ENCODE measurements at places on chromosomes 4 and X.
A peak's percentile ranks its signal among the peaks of the same experiment; 100 is the strongest.

DNA sequence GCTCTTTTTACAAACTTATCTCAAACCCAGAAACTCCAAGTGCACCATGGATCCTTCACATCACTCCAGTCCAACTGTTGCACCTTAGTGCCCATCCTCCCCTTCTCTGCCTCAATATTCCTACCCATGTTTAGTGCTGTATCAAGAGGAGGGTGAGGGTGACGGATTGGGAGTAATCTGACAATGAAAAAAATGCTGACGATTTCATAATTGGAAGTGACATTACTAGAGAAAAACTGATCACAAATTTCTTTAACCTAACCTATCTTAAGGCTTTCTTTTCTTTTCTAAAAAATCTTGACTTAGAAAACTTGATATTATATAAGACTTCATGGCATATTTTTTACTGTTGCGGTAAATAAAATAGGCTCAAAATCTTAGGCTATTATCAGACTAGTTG is 1.5 kb upstream of the DCAF12L2 start:
- DNase-seq: no peak

GRCh38 chr4:5066101-5066500 is 14.8 kb downstream of the STK32B start:
- DNase-seq: no peak

GRCh38 chr4:40289366-40290188 is 45.6 kb upstream of the CHRNA9 start:
- DNase-seq: peak; percentile 38

GRCh38 chr4:184959309-184959708 is 59.0 kb upstream of the HELT start:
- no peak for DNase-seq

GRCh38 chr4:19927381-19927780 is 324.3 kb upstream of the SLIT2 start:
- no peak for DNase-seq

DNA sequence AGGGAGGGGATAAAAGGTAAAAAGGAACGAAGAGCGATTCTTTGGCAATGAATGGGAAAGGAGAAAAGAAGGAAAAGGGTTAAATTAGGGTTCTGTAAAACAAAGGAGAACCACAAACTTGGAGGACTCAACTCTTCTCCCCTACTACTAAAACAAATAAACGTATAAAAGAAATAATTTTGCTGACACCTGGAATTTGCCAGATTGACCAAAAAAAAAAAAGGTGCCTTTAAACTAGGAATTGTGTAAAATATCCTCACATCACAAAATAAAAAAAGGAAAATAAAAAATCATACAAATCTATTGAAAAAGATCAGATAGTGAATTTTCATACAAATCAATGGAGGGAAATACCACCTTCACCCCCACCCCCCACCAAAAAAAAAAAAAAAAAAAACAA is 129.3 kb downstream of the BMPR1B start:
- DNase-seq: no peak

DNA sequence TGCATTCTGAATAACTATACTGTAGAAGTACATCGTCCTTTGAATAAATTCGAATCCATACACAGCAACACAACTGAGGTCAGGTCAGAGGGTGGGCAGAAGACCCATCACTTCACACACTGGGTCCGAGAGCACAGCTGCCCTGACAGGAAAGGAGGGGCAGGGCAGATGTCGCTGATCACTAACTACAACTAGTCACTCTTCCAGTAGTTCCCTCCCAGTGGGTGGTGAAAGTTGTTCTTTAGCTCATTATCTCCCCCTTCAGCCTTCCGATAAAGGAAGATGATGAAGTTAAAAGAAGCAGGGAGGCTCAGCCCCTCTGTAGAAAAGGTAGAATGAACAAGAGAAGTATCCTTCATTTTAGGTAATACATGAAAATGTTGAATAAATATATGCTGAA is 278.9 kb downstream of the INPP4B start:
- DNase-seq: no peak

All from urothelium cell line (cell line).